ENCODE measurements at places on chromosomes 2 and 18.
A peak's percentile ranks its signal among the peaks of the same experiment; 100 is the strongest.

DNA sequence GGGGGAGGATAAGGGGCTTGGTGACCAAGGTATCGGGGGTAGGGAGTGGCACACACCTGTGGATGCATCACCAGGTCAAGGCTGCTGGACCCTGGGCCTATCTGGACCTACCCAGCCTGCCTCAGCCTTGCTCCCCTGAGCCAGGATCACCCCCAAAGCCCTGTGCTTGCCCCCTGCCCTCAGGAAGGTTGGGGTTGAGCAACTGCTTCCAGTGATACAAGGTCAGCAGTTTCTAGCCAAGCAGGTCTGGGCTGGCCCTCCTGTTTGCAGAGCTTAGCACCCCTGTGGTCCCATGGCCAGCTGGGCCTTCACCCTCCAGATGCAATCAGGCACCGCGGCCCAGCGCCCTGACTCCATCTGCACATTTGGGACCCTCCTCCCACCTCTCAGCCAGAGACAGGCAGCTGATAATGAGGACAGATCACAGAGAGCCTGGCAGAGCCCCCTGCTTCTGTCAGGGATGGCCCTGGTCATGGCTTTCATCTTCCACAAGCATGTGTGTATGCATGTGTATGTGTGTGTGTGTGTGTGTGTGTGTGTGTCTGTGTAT lies 154.6 kb downstream of the TFCP2L1 start:
- DNase-seq = no peak

DNA sequence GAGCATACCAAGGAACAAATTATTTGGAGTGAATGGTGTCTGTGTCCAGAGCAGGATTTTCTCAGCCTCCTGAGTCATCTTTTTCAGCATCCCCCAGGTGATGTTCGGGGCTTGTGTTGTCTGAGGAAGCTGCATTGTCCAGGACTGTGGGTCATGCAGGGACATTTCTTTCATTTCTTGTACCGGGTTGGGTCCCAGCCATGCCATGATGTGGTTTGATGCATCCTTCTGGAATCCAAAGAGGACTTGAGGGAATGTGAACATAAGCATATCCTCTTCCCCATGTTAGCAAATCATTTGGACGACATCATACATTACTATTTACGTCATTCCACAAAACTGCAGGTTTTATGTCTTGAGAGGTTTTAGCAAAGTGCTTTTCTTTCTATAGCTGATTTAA lies 797.8 kb downstream of the CCDC85A start:
- no peak for DNase-seq

GRCh38 chr2:122478771-122479170 lies 723.3 kb downstream of the TSN start:
- no peak for DNase-seq

- DNase-seq = peak; percentile 88
Measured at GRCh38 chr2:73324126-73324725, 30.9 kb upstream of the EGR4 start.

DNA sequence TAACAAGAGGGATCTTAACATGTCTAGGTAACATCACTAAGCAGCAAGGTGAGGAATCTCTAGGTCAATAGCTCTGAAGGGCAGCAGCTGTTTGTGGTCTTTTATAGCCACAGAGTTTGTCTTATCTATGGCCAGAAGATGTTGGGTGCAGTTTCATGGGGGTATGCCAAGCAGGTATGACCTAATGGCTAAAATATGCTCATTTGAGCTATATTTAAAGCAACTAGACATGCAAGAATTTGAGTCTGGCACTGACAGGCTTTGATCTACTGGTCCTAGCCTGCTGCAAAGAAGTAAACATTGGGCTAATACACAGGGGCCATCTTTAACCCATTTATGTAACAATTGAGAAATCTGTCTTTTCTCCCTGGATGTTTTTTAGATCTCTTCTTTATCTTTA lies 13.9 kb upstream of the UGP2 start:
- no peak for DNase-seq

- DNase-seq = no peak
Measured at GRCh38 chr18:45588376-45589355, 26.6 kb upstream of the SLC14A2 start.

DNA sequence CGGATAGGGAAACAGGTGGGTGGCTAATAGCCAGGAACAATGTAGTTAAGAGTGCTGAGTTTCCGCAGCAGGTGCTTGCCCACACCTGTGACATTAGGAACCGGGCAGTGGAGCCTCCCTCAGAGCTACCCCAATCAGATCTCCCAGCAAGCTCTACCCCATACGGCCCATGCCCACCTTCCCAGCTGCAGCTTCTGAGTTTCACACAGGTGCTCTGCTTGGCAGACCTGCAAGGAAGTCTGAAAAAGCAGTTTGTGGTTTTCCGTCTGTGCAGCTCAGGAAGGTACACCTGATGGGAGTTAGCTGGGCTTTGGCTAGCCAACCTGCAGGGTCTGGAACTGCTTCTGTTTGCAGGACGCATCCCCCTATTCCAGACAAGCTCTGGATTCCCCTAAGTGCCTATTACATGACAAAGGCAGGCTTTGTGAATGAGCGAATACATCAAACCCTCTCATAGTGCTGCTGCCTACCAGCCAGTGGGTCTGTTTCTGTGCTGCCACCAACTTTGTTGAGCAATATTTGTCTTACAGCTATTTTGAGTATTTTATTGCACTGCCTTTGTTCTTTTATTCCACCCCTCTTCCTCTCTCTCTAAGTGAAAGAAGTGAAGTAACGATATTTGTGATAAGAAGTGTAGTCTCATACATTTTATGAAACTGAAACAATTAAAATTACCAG lies 24.7 kb upstream of the CEP68 start:
- DNase-seq = no peak

- no peak for DNase-seq
Measured at GRCh38 chr2:204487447-204488229, 57.6 kb upstream of the PARD3B start.

GRCh38 chr2:119254601-119255080 lies 31.0 kb downstream of the STEAP3 start:
- DNase-seq = no peak

DNA sequence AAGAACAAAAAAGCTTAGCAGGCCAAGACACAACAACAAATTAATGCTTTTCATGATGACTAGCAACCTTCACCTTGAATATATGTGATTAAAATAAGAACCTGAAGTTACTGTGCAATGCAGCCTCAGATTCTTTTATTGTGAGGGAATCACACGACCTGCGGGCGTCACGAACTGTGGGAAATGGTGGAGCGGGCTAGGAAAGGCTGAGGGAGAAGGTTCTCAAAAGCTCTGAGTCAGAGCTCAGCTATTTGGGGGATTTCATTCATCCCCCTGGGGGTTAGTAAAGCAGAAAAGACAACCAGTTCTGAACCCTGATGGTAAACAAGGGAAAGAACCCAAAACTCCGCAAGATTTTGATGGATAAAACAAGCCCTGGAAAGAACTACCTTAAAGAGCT lies 89.3 kb upstream of the NCKAP5 start:
- no peak for DNase-seq

DNA sequence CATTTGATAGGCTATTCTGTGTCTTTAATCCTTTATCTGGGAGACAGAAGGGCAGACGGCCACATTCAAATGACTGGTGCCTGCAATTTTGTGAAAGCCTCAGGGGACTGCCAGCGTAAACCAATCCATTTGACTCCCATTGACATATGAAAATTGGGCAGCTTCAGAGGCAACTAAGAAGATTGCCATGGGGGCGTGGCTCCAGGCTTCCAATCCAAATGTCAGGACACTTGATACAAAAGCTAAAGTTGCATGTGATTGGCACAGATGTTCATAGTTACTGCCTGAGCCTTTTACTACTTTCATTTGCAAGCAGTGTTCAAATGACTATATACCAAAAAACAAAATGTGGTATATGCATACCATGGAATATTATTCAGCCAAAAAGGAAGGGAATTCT lies 42.0 kb downstream of the SPC25 start:
- no peak for DNase-seq

- DNase-seq = no peak
Measured at GRCh38 chr2:231890896-231891513, 35.2 kb downstream of the NPPC start.

DNA sequence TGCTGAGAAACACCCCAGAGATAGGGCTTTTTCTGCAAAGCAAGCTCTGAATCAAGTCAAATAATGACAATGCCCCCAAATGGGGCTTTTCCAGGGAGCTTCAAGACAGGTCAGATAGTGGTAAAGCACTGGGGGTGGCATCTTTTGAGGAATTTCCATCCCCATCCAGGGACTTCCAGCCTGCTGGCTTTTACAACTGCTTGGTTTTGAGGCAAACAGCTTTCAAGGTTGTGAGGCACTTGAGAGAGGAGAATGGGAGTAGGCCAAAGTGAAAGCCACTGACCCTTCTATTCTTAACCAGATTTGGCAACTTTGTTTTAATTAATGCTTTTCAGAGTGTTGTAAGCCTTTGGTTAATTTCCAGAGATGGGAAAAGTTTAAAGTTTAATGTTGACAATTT lies 762.0 kb upstream of the POU3F3 start:
- no peak for DNase-seq

DNA sequence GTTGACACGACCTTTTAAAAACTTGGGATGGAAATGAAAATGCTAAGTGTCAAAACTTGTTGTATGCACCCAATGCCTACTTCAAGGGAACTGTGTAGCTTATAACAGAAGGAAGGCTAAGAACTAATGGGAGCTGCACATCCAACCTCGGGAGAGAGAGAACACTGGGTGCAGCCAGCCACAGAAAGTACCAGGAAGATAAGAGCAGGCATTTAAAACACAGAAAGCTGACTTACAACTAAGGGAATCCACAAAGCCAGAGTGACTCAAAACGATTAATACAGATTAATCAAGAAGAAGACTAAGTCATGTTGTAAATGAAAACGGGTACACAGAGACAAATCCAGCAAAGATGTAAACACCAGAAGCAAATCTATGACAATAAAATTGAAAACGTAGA lies 113.4 kb downstream of the HDAC4 start:
- DNase-seq = no peak

DNA sequence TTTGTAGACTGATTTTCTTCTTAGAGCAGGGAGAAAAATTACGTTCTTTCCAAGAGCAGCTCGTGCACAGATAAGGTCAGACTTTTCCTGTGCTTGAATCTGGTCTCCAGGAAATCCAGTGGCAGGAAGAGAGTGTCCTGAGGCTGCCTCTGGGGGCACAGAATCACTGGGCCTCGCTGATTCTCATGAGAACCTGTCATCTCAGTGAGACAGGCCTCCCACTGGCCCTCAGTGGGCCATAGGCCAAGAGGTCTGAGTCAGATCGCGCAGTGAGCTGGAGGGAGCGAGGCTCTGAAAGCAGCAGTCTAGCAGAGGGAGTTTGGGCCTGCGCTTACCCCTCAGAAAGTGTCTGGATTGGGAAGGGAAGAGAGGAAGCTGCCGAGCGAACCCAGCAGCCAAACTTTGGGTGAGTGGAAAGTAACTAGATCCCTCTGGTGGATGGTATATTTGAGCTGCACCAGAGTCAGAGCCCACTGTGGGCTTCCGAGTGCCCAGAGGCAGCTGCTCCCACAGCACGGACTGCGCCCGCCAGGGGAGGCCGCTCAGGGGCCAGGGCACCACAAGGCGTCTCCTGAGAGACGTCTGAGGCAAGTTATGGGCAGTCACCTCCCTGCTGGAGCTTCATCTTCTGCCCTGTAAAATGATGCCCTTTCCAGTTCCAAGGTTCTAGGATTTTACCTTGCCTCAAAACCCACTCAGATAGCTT lies 8.2 kb downstream of the GDF7 start:
- no peak for DNase-seq

DNA sequence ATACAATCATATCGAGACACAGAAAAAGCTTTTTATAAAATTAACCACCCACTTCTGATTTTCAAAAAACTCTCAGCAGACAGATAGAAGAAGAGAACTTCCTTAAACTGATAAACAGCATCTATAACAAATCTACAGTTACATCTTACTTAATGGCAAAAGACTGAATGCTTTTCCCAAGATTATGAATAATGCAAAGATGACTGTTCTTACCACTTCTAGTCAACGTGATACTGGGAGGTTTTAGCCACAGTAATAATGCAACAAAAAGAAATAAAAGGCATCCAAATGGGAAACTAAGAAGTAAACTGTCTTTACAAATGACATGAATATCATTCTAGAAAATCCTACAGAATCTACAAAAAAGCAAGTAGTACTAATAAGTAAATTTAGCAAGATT lies 58.0 kb upstream of the TMEM247 start:
- DNase-seq = no peak

GRCh38 chr2:121524685-121525425 lies 5.8 kb upstream of the RNU4ATAC start:
- no peak for DNase-seq

DNA sequence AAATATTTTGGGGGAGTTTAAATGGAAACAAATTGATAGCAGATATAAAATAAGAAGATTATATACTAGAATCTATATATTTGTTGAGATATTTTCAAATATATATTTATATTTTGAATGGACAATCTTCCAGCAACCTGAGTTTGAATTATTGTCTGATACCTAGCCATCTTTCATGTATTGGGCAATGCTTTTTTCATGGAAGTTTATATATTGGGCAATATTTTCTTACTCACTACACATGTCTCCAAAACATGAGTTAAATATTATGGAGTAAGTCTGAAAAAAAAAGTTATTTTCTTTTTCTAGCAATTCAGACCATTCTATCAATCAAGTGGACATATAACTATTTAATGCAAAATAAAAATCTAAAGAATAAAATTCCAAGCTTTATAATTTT lies 295.2 kb downstream of the NYAP2 start:
- no peak for DNase-seq

GRCh38 chr2:217047631-217048030 lies 187.8 kb upstream of the TNP1 start:
- no peak for DNase-seq

GRCh38 chr18:3757361-3757760 lies 307.4 kb downstream of the TGIF1 start:
- no peak for DNase-seq

DNA sequence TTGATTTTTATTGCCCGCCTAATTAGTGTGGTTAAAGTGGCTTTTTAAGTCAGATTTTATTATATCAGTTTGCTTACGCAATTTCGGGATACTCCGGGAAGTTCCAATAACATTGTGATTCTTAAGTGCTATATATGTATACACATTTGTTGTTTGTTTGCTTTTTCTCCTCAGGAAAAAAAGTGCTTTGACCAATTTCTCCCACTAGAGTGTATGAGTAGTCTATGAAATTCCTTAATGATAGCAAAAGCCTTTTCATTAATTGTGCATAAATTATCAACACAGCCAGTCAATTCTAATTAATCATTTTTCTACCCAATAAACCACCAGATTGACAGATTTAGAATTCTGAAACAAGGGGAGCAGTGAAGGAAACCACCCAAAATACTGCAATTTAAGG lies 172.2 kb downstream of the DPP10 start:
- no peak for DNase-seq

DNA sequence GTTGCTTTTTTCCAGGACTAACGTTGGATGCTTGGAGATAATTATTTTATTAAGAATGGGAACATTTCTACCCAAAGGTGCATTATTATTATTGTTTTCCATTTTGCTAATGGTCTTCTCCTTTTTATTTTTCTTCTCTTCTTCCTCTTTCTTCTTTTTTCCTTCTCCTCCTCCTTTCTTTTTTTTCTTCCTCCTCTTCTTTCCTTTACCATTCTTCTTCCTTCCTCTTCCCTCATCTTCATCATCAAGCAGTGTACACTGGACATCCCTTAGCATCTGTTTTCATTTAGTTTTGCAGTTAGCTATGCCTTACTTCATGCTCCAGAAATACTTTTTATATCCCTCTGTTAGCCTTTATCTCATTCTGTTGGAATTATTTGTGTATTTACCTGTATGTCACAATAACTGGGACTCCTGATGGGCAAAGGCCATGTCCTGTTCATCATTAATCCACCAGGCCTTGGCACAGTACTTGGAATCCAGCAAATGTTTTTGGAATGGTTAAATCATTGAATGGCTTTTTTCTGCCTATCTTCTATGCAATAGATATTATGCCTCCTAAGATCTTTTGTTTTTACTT lies 162.7 kb downstream of the CAMKMT start:
- DNase-seq = no peak

- no peak for DNase-seq
Measured at GRCh38 chr2:434625-435024, 146.7 kb upstream of the ALKAL2 start.

Data from G401 (cell line).